Stimulated activated CD4-positive, alpha-beta T cell treated with anti-CD3 and anti-CD28 coated beads, TNF-alpha, amount 100 ng/mL, for 4 hours (primary cell): ENCODE measurements at places on chromosomes 6 and 20.

DNA sequence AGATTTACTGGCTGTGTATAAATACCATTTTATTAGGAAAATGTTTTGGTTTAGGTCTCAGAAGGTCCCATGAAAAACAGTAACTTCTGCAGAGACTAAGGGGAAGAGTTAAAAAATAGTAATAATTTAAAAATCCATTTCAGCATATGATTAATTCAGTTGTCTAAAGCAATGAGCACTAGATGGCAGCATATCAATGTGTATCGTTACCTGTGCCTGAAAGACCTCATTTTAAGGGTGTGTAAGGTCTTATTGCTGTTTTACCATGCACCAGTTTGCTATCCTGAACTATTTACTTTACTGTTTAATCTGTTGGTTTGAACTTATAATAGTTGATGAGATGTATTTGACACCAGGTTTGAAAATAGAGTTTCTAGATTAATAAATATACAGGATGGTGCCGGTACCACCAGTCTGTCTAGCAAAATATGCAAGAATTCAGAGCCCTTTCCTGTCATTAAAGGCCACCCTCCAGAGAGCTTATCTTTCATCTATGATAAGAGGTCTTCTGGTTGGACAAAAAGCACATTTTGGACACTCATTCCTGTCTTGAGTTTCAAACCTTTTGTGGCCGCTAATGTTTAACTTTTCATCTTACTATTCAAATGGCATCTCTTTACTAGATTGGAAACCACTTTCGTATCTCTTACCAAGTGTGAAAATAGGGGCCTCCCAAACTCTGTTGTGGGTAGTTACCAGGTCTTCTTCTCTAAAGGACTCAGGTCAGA lies 8.9 kb upstream of the AHI1 start:
- no peak for DNase-seq

GRCh38 chr20:37986873-37987601 lies 46.2 kb downstream of the TTI1 start:
- no peak for DNase-seq

GRCh38 chr6:34657307-34657978 lies 39.1 kb downstream of the ILRUN start:
- no peak for DNase-seq

- DNase-seq, result no peak
Measured at GRCh38 chr6:42764911-42765648, 16.8 kb upstream of the BICRAL start.

DNA sequence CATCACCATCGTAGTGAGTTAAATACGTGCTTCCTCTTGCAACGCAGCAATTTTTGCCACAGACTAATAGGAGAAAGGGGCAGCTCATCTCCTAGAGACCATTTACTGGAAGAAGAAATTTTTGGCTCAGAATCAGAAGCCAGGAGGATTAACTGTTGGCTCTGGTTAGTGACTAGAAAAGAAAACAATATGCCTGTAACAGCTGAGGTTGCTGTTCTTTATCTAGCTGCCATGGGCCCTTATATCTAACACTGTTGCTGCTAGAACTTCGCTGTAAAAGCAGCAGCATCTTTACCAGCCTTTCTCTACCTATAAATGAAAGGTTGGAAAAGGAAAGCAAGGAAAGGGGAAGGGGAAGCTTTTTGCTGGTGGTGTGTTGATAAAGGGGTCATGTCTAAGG lies 65.9 kb downstream of the FAM135A start:
- DNase-seq, result no peak

DNA sequence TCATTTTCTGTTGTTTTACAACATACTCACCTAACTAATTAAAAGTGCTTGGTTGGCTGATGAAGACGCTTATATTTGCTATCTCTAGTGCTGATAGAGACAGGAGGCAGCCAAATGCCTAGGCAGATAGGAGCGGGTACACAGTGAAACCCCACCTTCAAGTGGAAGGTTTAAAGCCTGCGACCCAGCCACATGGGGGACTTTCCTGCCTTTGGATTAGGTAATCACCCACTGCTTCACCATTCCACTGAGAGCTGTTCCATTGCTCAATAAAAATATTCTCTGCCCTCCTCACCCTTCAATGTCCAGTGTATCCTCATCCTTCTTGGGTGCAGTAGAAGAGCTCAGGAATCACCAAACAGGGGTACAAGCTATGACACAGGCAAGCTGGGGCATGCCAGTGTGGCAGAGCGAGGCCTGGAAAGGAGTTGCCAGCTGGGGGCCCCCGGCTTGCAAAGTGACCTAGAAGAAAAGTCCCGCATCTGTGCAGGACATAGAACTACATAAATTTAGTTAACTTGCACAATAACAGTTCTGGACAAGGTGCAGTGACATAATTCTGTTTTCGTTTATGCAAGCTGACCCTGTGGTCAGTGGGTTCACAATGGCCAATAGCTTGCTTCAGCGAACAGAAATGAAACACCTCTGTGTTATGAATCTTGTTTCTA lies 112.0 kb upstream of the MLIP start:
- DNase-seq, result no peak

DNA sequence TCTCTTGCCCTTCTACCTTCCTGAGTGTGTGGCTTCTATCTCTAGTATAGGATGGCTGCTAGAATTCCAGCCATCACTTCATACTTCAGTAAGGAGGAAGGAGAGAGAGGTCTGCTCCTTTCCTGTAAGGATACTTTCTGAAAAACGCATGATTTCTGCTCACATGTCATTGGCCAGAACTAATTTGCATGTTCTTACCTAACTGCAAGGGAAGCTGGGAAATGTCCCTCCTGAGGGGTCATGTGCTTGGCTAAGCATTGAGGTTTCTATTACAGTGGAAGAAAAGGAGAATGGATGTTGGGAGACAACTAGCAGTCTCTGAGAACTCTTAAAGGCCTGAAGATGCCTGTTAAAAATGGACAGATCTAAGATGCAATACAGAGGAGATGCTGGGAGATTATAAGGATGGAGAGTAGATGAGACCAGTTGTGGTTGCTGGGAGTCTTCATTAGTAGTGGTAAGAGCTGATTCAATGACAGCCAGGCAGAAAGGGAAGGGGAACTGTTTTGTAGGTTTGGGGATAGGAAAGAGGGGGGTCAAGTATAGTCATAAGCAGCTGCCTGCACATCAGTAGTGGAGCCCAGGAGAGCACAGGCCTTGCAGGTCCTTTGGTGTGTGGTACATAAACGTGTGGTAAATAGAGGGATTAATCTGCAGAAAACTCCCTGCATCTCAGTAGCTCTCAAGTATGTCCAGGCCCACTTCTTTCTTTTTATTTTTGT lies 20.2 kb downstream of the CDS2 start:
- no peak for DNase-seq

DNA sequence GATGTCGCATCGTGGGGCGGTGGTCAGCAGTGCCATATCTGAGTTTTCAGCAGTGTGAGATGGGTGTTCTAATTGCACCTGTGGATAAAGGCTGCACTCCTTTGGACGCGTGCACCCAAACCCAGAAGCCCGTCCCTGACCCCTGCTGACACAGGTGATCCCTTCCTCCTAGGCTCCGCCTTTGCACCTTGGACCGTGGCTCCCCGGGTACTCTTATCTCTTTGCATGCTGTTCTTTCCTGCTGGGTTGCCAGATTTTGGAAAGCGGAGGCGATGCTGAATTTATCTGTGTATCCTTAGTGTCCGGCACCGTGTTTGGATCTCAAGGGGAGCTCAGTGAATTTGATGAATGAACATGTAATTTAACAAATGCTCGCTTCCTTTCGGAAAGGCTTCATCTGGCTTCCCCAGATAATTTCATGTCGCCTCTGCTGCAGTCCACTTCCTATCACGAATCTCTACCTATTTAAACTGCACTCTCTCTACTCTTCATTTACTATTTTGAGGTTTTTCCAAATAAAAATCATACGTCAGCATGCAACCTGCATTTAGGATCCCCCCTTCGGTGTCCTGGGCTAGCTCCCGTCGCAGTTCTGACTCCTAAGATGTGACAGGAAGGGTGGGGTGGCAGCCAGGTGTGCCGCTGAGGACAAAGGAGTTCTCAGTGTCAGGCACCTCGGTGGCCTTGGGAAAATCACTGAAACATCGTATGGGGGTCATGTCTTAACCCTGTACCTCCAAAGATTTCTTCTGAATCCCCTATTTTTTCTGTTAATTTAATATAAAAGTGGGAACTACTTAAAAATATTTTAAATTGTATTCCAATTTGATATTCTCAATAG lies 753 bp upstream of the PERP start:
- peak; percentile 9 for DNase-seq

GRCh38 chr6:121247386-121247785 lies 86.9 kb downstream of the TBC1D32 start:
- DNase-seq, result no peak

GRCh38 chr6:158625881-158626305 lies 18.6 kb downstream of the DYNLT1 start:
- DNase-seq, result no peak

- DNase-seq, result no peak
Measured at GRCh38 chr6:136991646-136992045, 53.1 kb downstream of the IL20RA start.
